Suppressor macrophage (primary cell): ENCODE measurements at places on chromosomes 2 and 18.
A peak's percentile ranks its signal among the peaks of the same experiment; 100 is the strongest.

- DNase-seq: no peak
Observed at GRCh38 chr2:73908689-73909652, 16.2 kb downstream of the ACTG2 start.

GRCh38 chr2:60290509-60290908 is 262.9 kb downstream of the BCL11A start:
- no peak for DNase-seq

DNA sequence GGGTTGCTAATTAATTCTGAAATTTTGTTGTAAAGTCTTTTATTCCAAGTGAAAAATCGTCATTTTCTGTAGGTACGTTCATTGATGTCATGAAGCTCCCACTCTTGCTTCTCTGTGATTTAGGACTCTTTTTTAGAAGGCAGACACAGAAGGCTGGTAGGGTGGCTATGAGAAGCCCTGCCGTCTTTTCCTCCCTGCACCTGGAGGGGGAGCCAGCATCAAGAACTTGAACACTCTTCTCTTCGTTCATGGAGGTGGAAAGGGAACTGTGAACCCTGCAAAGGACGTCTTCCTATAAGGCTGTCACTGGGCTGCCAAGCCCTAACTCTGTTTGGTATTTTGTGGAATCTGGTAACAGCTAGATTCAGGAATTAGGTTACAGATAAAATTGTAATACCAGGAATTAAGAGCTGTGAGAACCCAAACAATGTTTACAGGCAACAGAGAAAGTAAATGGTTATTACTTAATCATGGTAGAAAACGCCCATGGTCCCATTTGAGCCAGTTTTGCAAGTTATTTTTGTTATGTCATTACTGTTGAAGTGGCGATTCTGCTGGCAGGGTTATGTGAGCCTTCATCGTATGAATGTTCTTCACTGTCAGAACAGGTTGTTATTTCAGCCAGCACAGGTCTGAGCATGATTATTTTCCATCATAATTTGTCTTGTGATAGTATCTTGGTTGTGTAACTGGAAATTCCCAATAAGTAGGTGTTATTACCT is 112.2 kb downstream of the OSBPL6 start:
- peak; percentile 62 for DNase-seq

- DNase-seq: peak; percentile 73
Observed at GRCh38 chr2:187976259-187976985, 315.3 kb upstream of the GULP1 start.

- no peak for DNase-seq
Observed at GRCh38 chr2:69518841-69519240, 81.6 kb upstream of the NFU1 start.

- no peak for DNase-seq
Observed at GRCh38 chr2:1677821-1678165, 66.5 kb downstream of the PXDN start.

DNA sequence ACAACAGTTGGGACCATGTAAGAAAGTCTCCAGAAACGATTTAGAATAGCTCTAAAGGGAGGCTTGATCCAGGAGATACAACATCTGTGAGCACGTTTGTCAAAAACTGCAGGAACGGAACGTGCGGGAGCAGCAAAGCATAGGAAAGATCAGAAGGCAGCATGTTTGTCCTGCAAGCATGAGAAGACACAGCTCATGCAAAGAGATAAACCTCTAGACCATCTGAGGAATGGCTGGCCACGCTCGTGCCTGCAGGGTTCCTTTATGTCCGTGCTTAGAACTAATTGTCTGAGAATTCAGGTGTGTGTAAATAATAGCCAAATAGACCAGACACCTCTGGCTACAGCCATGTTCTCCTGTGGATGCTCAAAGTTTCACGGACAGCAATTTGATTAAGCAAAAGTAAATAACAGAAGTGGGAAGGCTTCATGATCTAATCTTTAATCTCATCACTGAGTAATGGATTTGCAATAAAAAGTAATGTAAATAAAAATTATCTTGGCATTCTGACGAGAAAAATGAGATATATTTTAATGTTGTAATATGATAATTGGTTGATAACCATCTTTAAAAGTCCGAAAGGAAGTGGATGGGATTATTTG is 534.8 kb upstream of the CDH7 start:
- DNase-seq: no peak

GRCh38 chr2:176088048-176088936 is 4.2 kb upstream of the HOXD13 start:
- peak; percentile 59 for DNase-seq

DNA sequence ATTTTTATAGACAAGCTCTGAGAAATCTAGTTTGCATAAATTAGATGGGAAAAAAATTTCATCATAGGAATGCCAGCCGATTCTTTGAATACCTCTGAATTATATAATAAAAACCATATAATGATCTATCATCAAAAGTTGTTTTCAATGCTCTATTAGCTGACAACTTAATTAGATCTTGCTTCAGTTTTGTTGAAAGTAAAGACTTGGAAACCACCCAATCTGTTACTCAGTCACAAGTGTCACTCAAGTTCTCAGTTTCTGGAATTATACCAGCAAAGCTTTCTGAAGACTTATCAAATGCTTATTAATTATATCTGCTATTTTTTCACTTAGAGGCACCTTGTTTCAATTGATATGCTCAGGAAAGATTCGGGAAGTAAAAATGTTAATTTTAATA is 17.4 kb upstream of the TP53I3 start:
- no peak for DNase-seq

DNA sequence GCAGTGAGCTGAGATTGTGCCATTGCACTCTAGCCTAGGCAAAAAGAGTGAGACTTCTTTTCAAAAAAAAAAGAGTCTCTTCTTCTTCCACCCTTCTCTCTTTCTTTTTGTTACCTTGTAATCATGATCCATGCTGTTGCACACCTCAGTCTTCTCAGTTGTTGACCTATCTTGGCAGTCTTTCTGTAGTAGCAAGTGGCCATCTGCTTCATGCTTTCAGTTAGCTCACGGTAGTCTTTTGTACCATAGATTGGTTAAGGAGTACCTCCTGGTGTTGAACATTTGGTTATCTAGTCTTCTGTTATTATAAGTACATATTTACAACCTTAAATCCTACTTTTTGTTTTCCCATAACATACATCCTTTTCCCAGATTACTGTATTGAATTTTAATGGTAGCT is 3.1 kb downstream of the GORASP2 start:
- no peak for DNase-seq

GRCh38 chr18:39419315-39419714 is 1853.7 kb upstream of the CELF4 start:
- no peak for DNase-seq

GRCh38 chr18:2978208-2978607 is 34.7 kb downstream of the LPIN2 start:
- no peak for DNase-seq

GRCh38 chr2:233816334-233816733 is 38.0 kb downstream of the HJURP start:
- DNase-seq: no peak

DNA sequence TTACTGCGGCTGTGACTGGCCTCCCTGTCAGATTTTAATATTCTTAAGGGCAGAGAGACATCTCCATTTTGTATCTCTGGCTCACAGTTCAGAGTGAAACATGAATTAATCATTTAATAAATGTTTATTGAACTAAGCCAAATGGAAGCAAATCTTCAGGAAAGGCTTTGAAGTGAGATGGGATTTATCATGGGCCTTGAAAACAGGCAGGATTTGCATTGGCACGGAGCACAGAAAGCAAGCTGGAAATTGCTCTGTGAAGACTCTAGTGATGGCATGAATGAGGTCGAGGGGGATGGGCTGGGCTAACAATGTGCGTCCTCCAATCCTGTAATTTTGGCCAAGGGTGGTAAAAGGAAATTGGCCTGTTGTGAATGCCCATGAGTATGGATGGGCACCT is 369.8 kb upstream of the SOX11 start:
- DNase-seq: no peak

GRCh38 chr2:144567745-144568144 is 47.8 kb upstream of the ZEB2 start:
- DNase-seq: no peak

DNA sequence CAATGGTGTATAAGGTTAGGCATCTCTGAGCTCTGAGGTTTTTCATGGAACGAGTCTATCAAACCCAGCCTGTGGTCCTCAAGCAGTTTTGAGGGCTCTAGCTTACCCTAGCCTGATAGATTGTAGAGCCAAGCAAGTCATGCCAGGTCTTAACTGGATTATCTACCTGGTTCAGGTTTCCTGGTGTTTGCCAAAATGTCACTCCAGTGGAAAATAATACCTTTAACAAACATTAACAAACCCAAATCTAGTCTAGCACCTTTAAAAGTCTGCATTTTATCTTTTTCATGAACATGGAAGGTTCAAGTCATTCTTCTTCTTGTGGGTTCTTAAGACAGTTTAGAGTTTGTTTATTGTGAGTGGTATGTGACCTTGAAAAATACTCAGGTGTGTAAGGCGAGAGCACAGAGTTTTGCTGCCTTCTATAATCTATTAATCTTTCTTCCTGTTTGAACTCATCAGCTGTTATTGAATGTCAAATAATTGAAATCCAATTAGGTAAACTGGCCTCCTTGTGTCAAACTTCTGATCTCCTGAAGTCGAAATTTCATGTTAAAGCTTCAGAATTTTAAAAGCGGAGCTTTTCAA is 13.4 kb upstream of the ADGRF3 start:
- DNase-seq: no peak

GRCh38 chr2:41241325-41242000 is 789.6 kb upstream of the SLC8A1 start:
- no peak for DNase-seq

- DNase-seq: no peak
Observed at GRCh38 chr2:80300954-80301353, 3.6 kb downstream of the LRRTM1 start.

DNA sequence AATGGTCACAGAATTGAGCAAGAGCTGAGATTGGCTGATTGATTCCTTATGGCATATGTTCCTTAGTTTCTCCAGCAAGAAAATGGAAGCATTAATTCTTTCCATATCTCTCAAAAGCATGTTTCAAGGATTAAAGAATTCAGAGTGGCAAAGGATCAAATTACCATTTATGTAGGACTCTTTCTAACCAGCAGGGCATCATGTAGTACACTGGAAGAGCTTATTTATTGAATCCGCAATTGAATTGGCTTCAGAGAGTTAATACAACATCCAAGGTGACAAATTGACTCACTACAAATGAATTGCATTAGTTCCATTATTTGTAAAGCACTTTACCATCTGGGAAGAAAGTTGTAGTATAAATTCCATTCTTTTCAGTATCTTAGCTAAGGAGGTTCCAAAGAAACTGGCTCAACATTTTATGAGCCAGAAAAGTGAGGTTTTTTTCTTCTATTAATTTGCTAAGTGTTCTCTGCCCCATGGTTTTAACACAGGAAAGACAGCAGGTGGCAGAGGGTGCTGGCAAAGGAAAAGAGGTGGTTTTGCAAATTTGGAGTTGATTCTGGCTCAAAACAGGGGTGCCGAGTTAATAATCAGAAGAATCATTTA is 409.9 kb downstream of the MTX2 start:
- DNase-seq: no peak

GRCh38 chr2:208643145-208643544 is 236.6 kb downstream of the PTH2R start:
- no peak for DNase-seq

- DNase-seq: no peak
Observed at GRCh38 chr2:149132339-149132738, 93.8 kb downstream of the LYPD6B start.
